ENCODE measurements at places on chromosomes 11 and 22.
A peak's percentile ranks its signal among the peaks of the same experiment; 100 is the strongest.

- DNase-seq = peak; percentile 4
Observed at GRCh38 chr11:91160661-91161060, 937.8 kb upstream of the CHORDC1 start.

- peak; percentile 35 for DNase-seq
Observed at GRCh38 chr22:17213976-17214375, 5.3 kb downstream of the ADA2 start.

DNA sequence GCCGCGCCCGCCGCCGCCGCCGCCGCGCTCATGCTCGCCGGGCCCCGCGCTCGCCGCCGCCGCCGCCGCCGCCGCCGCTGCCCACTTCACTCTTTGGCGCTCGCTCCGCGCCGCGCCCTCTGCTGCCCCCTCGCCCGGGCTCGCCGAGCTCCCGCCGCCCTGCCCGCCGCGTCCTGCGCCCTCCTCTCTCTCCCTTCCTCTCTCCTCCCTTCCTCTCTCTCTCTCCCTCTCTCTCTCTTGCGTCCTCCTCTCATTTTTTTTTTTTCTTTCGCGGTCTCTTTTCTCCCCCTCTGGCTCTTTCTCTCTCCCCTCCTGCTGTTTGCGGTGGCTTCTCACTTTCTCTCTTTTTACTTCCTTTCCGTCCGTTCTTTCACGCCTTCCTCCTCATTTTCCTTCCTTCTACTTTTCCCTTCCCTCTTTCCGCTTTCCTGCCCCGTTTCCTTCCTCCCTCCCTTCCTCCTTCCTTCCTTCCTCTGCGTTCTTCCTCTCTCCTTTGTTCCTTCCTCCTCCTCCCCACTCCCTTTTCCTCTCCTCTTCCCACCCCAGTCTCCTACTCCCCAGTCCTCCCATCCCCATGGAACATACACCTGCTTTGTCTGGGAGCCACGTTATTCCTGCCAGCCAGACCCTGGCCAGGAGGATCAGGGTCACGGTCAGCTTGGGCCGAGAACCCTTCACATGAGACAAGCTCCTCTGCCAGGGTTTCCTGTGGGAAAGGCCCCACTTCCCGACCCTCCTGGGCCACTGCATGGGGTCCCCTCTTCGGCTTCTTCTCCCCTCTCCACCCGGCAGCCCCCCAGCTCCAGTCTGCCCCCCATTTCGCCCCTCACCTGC, 19.3 kb upstream of the SHISAL1 start:
- DNase-seq = no peak

- DNase-seq = no peak
Observed at GRCh38 chr11:66226101-66226500, 42.3 kb upstream of the RAB1B start.

- no peak for DNase-seq
Observed at GRCh38 chr22:20580179-20580578, 72.8 kb downstream of the MED15 start.

DNA sequence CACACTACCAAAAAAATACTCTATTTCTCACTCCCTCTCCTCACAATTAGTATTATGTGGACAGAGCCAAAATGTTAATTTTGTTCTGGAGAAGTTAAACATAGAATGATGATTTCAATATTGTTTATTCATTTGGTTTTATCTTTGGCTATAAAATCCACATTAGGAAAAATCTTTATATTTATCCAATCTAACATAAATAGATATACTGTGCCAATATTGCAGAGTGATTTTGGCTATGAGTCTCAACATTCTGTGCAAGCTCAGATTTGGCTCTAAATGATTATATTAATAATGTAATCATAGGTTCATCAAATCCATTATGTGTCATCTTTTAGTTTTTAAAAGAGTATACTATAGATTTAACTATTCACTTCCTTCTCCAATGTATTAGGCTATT, 667.5 kb upstream of the CHORDC1 start:
- no peak for DNase-seq

DNA sequence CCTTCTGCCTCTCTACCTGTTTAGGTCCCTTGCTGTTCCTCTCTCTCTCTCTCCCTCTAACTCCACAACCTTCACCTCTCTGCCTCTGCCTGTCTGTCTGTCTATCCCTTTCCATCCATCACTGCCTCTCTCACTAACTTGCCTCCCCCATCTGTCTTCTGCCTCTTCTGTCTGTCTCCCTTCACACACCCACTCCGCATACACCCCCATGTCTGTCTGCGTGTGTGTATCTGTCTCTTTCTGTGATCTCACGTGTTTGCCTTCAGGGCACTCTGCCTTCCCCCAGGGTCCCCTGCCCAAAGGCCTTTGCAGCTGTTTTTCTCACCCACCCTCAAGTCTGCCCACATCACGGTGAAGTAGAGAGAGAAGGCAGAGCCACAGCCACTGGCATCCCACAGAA, 7.9 kb downstream of the RTN4RL2 start:
- no peak for DNase-seq

DNA sequence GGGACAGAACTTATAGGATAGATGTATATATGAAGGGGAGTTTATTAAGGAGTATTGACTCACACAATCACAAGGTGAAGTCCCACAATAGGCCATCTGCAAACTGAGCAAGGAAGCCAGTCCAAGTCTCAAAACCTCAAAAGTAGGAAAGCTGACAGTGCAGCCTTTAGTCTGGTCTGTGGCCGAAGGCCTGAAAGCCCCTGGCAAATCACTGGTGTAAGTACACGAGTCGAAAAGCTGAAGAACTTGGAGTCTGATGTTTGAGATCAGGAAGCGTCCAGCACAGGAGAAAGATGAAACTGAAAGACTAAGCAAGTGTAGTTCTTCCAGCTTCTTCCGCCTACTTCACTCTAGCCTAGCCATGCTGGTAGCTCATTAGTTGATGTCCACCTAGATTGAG, 799.6 kb upstream of the ARHGAP42 start:
- no peak for DNase-seq

DNA sequence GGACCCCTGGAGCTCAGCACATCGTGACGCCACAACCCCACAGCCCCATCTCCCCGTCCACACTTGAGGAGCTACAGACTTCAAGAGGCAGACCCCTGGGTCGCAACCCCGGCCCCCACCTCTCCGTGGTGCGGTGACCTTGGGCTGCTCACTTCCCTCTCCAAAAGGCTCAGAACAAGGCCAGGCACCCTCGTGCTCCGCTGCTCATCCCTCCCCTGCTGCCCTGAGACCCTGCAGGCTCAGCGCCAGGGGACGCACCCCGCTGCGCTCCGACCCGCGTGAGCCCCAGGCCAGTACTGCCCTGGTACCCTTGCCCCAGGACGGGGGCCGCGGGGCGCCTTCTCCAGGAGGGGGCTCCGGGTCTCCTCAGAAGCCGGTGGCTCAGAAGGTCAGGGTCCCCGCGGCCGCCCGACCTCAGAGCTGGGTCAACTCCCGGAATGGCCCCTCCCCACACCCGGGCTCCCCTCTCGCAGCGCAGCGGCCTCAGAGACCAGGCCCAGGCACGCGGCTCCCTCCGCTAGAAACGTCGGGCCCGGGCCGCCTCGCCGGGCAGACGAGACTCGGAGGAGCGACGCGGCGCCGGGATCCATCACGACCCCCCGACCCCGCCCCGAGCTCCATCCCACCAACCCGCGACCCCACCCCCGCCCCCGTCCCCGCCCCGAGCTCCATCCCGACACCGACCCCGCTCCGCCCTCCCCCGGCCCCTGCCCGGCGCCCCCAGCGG, 563 bp downstream of the GATD1 start:
- peak; percentile 28 for DNase-seq

DNA sequence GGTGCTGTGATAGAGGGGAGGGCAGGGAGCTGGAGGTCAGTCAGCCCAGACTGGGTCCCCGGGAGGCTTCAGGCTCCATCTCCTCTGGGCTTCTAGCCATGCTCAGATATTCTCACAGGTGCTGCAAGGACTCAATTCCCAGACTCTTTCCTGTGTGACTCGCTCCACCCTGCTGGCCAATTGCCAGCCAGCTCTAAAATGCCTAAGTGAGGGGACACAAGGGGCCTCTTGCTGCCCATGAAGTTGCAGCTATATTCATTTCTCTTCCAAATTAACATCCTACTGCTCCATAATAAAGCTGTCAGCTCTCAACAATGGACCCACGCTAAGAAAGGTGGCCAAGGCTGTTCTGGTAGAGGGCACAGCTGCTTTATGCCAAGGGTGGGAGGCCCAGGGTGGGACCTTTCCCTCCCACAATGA, 101.5 kb downstream of the PLEKHA7 start:
- DNase-seq = peak; percentile 37

- DNase-seq = peak; percentile 81
Observed at GRCh38 chr11:13440100-13440855, 22.7 kb downstream of the BTBD10 start.

- DNase-seq = no peak
Observed at GRCh38 chr11:96875712-96876111, 485.9 kb downstream of the JRKL start.

DNA sequence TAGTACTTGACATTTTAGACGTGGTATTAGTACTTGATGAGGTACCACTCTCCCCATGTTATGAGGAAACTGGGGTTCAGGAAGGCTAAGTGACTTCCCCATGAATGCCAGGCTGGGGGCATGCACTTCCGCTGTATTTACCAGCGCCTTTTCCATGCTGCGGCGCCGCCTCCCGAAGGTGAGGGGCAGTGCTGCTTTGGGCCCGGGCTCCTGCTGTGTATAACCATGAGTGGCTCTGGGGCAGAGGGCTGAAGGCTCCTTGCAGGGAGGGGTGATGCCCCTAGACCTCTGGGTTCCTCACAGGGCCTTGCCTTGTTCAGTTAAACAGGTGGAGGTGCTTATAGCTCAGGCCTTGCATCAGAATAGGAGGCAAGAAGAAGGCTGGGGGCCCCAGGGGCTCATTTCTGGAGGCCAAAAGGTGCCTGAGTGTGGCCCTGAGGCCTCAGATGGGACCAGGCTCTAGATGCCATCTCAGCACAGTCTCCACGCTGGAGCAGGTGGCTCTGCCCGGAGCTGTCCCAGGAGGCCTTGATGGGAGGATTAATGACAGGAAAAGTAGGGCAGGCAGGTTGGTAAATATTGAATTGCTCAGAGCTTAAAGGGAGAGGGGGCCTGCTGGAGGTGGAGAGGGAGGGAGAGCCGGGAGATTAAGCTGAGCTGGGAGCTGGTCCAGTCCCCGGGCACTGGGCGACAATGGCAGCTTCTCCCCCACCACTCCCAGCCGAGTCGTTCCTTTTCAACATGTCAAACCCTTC, 129.6 kb downstream of the CEP164 start:
- DNase-seq = no peak

GRCh38 chr22:33329398-33329797, 271.2 kb upstream of the SYN3 start:
- peak; percentile 85 for DNase-seq

DNA sequence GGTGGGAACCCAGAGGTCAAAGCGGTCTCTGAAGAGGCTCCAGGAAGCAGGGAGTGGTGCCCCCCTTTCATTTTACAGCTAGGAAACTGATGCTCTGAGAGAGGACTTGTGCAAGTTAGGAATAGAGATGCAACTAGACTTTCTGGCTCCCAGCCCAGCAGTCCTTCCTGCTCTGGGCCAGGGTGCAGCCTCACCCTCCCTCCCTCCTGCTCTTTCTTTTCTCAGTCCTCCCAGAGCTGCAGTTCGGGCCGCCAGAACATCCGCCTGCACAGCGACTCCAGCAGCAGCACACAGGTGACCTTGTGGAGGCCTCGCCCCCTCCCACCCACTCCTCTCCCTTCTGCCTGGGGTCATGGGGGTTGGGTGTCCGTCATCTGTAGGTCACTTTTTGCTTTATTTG, 51.5 kb downstream of the LHFPL7 start:
- peak; percentile 51 for DNase-seq

- DNase-seq = no peak
Observed at GRCh38 chr22:49764127-49764581, 63.5 kb downstream of the BRD1 start.

DNA sequence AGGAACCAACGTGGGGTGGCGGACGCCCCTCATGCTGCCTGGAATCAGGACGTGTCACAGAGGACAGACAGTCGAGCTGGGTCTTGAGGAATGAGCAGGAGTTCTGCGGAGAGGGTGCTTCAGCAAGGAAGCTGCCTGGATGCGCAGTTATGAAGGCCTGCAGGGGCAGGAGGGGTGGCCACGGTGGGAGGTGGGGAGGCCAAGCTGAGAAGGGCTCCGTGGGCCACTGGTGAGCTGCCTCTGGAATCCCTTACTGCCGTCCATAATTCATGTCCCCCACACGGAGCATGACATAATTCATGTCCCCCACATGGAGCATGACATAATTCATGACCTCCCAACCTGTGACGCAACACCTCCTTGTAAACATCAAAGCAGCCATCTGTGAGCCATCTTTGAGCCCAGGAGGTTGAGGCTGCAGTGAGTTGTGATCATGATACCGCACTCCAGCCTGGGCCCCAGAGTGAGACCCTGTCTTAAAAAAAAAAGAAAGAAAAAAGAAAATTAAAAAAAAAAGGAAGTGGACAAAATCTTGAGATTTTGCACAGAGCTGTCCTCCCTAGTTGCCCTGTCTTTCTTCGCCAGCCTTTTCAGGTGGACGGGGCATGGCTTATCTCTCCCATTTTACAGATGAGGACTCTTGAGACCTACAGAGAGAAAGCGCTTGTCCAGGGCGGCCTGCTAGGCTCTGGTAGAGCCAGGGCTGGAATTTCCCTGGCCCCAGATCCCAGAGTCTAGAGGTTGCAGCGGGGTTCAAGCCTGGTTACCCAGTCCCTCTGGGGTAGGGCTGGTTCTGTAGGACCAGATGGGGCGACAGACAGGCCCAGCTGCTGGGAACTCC, 24.3 kb upstream of the PICK1 start:
- peak; percentile 50 for DNase-seq

DNA sequence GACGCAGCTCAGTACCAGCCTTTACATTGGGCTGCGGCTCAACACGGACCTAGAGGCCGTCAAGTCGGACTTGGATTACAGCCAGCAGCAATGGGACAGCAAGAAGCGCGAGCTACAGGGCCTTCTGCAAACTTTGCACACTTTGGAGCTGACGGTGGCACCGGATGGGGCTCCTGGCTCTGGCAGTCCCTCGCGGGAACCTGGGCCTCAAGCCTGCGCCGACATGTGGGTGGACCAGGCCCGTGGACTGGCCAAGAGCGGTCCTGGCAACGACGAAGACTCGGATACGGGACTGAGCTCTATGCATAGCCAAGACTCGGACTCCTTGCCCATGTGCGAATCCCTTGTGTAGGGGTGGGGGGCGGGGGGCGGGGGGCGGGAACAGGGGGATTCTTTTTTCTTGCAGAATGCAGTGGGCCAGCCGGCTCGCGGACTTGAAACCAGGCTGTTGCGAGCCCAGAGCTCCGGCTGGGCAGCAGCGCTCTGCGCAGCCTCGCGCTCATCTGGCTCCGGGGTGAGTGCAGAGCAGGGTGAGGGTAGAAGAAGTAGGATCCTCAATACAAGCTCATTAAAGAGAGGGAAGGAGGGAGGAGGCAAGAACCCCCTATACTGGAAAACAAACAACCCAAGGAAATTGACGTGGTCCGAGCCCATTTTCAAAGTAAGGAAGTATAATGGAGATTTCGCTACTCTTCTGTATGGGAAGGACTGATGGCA, 1.8 kb downstream of the RASSF10 start:
- DNase-seq = no peak

GRCh38 chr11:36330411-36330810, 34.3 kb downstream of the PRR5L start:
- DNase-seq = no peak
